ENCODE measurements at places on chromosomes 6 and 20.

- DNase-seq: no peak
- H3K36me3 ChIP-seq: peaks cover 44% of the 10 kb centered on the region
- no peak overlapping the region for H3K4me3 ChIP-seq
Measured at GRCh38 chr6:170329321-170329720, 22.8 kb downstream of the FAM120B start.

GRCh38 chr6:146719387-146719786, 120.6 kb downstream of the ADGB start:
- H3K4me3 ChIP-seq: no peak overlapping the region
- DNase-seq: no peak
- H3K4me1 ChIP-seq: no peaks in the 10 kb centered on the region
- no peaks in the 10 kb centered on the region for H3K27me3 ChIP-seq
- no peaks in the 10 kb centered on the region for H3K36me3 ChIP-seq
- no peak overlapping the region for H3K27ac ChIP-seq

DNA sequence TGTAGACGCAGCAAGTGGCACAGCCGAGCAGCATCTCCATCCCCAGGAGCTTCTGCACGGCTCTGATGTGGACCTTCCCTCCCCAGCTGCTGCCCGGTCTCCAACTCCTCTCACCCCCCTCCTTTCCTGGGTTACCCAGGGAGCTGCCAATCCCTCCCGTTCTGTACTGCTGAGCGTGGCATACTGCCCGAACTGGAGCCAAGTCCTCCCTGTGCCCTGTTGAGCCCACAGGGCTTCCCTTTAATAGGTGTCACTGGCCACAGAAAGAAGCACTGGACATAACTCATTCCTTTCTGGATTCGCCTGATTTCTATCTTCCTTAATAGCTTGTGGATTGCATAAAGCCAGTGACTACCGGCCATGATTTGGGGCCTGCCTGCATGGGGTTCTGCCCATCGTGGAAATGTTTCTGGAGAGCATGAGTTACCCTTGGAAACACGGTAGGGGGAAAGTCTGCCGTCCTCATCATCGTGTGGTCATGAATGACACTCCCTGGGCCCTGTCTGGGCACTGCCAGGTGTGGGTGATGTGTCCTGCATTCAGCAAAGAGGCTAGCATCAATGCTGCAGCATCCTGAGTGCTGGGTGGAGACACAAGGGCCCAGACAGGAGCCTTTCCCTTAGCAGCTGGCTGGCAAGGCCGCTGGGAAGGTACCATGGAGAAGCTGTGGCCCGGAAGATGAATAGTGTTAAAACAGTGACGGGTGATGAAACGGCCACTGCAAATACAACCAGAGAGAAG, 189.7 kb downstream of the SYNDIG1 start:
- no peak overlapping the region for H3K4me3 ChIP-seq
- H3K27me3 ChIP-seq: peaks cover 9% of the 10 kb centered on the region
- no peaks in the 10 kb centered on the region for H3K36me3 ChIP-seq
- no peak overlapping the region for H3K27ac ChIP-seq

DNA sequence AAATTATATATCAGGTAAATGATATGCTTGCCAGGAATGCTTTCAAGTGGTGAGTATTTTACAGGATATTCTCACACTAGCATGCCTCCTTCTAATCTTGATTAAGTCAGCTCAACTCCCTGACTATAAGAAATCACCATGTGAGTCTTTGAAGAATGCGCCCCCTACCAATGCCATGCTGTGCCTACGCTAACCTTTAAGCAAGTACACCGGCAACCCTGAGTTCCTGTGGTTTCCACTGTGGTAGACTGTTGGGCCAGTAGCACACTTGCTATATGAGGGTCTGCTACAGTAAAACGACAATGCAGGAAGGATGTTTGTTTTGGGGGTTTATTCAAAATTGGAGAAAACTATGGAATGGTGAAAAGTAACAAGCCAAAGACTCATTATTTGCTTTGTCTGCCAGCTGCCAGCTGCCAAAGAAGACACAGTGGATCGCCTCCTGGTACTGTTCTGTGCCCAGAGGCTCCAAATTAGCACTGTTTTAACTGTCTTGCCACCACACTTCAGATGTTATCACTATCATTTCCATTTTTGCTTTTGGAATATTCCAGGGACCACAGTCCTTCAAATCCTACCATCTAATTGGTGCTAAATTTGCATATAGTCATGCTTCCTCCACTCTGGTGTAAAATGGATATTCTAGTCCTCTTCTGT, 333.5 kb downstream of the RNGTT start:
- no peak overlapping the region for H3K4me3 ChIP-seq
- H3K27me3 ChIP-seq: no peaks in the 10 kb centered on the region
- no peak overlapping the region for H3K27ac ChIP-seq
- no peak for DNase-seq
- H3K4me1 ChIP-seq: peaks cover 6% of the 10 kb centered on the region
- H3K36me3 ChIP-seq: no peaks in the 10 kb centered on the region

DNA sequence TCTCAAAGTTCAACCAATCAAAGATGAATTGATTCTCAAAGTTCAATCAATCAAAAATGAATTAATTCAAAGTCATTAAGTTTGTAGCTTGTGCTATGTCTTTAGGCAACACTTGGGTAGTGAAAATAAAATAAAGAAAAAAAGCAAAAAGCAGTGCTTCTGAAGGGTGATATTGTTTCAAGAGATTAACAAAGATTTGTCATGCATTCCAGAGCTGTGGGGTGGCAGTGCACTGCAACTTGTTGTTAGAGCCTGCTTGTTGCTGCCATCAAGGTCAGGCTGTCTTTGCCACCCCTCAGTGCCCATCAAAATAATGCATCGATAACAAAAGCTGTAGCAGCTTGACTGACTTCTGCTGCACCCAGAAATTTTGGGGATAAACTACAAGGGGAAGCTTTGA, 128.6 kb downstream of the RNF144B start:
- H3K27me3 ChIP-seq: no peaks in the 10 kb centered on the region
- no peak overlapping the region for H3K4me3 ChIP-seq
- DNase-seq: no peak
- H3K4me1 ChIP-seq: no peaks in the 10 kb centered on the region

- H3K36me3 ChIP-seq: no peaks in the 10 kb centered on the region
- no peak overlapping the region for H3K27ac ChIP-seq
- no peak overlapping the region for H3K4me3 ChIP-seq
- H3K27me3 ChIP-seq: no peaks in the 10 kb centered on the region
- H3K4me1 ChIP-seq: no peaks in the 10 kb centered on the region
Measured at GRCh38 chr6:51585264-51585663, 502.1 kb downstream of the PKHD1 start.

- no peak overlapping the region for H3K4me3 ChIP-seq
- no peaks in the 10 kb centered on the region for H3K27me3 ChIP-seq
- DNase-seq: no peak
- no peaks in the 10 kb centered on the region for H3K36me3 ChIP-seq
- H3K4me1 ChIP-seq: peaks cover 39% of the 10 kb centered on the region
Measured at GRCh38 chr6:47079638-47080037, 37.5 kb upstream of the ADGRF1 start.

DNA sequence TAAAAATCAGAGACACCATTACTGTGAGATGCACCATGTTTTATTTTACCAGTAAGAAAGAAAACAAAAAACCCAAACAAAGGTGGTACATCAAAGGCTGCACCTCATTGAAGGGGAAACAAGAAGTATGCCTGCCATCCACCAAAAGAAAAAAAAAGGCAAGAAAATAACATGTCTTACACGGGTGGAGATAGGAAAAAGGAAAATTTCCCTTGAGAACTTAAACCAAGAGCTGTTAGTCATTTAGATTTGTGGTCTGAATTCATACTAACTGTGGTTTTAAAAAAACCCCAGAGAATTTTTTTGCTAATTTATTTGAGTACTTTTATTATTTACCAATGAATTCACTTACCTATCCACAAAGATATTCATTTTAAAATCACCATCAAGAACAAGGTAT, 144.0 kb downstream of the LRRC1 start:
- H3K4me1 ChIP-seq: peaks cover 8% of the 10 kb centered on the region
- H3K4me3 ChIP-seq: no peak overlapping the region
- peaks cover 3% of the 10 kb centered on the region for H3K36me3 ChIP-seq
- no peaks in the 10 kb centered on the region for H3K27me3 ChIP-seq
- no peak for DNase-seq

- H3K27ac ChIP-seq: no peak overlapping the region
- peaks cover 9% of the 10 kb centered on the region for H3K4me1 ChIP-seq
- no peaks in the 10 kb centered on the region for H3K27me3 ChIP-seq
- no peak overlapping the region for H3K4me3 ChIP-seq
- peaks cover 11% of the 10 kb centered on the region for H3K36me3 ChIP-seq
Measured at GRCh38 chr6:119290306-119290705, 59.3 kb downstream of the MAN1A1 start.

DNA sequence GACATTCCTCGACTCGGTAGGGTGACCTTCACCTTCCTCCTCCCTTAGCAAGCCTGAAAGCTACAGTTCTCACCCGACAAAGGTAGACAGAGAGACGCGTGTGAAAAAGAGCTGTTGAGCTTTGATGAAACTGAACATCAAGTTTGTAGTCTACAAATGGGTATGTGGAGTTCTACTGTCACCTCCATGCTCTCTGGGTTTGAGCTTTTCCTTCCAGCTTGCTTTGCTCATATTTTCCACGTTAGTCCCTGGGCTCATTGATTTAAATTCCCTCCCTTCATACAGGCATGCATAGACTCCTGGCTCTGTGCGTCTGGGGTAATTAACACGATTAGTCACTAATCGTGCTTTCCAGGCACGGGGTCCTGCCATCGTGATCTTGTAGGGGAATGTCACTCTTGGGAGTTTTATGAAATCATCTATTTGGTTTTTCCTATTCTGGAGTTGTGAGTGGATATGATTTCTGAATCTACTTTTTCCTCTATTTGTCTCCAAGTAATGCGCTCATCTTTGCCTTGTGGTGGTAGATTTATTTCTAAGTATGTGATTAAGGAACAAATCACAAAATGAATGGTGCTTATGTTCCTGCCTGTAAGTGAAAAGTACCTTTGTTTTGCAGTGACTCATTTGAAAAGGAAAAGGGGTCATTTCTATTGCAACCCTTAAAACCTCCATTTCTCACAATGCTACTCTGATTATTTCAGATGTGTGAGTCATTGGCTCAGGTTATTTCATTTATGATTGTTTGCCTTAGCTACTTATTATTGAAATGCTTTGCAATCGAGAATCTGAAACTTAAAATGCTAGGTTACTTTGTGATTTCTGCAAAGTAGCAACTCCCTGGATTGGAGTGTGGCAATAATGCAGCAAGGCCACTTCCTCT, 154.6 kb downstream of the ZDHHC14 start:
- H3K27ac ChIP-seq: no peak overlapping the region
- H3K27me3 ChIP-seq: peaks cover 3% of the 10 kb centered on the region
- no peaks in the 10 kb centered on the region for H3K36me3 ChIP-seq
- H3K4me3 ChIP-seq: peak overlapping the region; percentile 11
- H3K4me1 ChIP-seq: peaks cover 31% of the 10 kb centered on the region
- no peak for DNase-seq

- peak overlapping the region; percentile 91 for H3K27ac ChIP-seq
- H3K4me3 ChIP-seq: peak overlapping the region; percentile 97
- no peak for DNase-seq
- peaks cover 14% of the 10 kb centered on the region for H3K4me1 ChIP-seq
- no peaks in the 10 kb centered on the region for H3K36me3 ChIP-seq
- peaks cover 69% of the 10 kb centered on the region for H3K27me3 ChIP-seq
Measured at GRCh38 chr6:27280064-27280539, 32.0 kb downstream of the POM121L2 start.

DNA sequence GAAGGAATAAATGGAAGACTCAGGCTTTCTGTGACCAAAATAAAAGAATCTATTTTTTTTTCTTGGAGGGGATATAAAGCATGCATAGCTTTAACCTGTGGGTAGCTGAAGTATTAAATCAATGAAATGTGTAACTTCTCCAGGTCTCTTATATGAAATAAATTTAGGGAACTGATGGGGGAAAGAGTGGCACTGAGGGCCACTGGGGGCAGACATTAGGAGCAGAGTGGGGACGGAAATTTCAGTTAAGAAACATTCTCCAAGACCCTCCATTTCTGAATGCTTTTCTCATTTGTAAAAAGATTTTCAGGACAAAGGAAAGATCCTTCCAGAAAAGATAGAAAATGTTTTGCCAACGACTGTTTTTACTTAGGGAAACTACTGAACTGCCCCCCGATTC, 131.0 kb downstream of the GPX5 start:
- peaks cover 31% of the 10 kb centered on the region for H3K27me3 ChIP-seq
- no peak for DNase-seq
- peak overlapping the region; percentile 93 for H3K27ac ChIP-seq
- peak overlapping the region; percentile 94 for H3K4me3 ChIP-seq
- peaks cover 6% of the 10 kb centered on the region for H3K36me3 ChIP-seq
- peaks cover 19% of the 10 kb centered on the region for H3K4me1 ChIP-seq

DNA sequence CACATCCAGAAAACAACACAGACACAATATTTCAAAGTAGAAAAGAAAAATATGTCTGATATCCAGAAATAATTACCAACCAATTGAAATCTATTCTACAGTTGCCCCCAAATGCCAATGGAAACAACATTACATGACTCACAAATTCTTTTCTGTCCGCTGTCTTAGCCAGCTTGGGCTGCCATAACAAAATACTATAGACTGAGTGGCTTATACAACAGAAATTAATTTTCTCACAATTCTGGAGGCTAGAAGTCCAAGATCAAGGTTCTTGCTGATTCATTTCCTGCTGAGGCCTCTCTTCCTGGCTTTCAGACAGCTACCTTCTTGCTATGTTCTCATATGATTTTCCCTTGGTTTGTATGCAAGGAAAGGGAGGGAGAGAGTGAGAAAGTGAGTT, 698.1 kb downstream of the DHX35 start:
- no peaks in the 10 kb centered on the region for H3K36me3 ChIP-seq
- no peaks in the 10 kb centered on the region for H3K27me3 ChIP-seq
- no peaks in the 10 kb centered on the region for H3K4me1 ChIP-seq
- H3K4me3 ChIP-seq: no peak overlapping the region
- DNase-seq: no peak

DNA sequence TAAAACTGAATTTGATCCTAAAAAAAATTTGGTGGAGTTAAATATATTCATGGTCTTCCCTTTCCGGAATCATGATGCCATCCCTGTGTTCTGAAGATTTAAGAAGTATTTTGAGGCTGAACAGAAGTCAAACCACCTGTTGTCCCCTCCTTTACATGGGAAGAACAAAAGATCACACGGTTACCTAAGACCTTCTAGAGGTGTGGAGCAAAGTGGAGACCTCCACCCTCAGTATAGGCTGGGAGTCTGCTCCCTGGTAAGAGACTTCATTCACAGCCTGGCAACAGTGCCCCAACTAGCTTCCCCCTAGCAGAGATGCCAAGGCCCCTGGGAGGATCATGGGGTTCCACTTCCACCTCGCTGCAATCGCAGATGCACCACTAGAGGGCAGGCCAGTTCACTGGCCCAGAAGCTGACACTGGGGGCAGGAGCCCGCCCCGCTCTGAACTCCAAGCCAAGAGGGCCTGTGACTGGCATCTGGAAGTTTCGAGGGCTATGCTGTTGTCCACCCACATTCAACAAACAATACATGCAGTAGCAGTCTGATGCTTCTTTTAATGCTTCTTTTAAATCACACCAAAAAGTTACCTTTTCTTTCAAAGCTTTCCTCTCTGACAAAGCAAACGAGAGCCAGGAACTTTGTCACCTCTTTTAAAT, 19.5 kb upstream of the UBE2J1 start:
- H3K36me3 ChIP-seq: no peaks in the 10 kb centered on the region
- no peak overlapping the region for H3K27ac ChIP-seq
- H3K27me3 ChIP-seq: no peaks in the 10 kb centered on the region
- peak; percentile 76 for DNase-seq
- H3K4me1 ChIP-seq: peaks cover 24% of the 10 kb centered on the region

GRCh38 chr6:133788556-133788955, 100.4 kb upstream of the TCF21 start:
- no peak overlapping the region for H3K4me3 ChIP-seq
- no peak overlapping the region for H3K27ac ChIP-seq

- H3K36me3 ChIP-seq: peaks cover 14% of the 10 kb centered on the region
- H3K4me3 ChIP-seq: no peak overlapping the region
- no peak overlapping the region for H3K27ac ChIP-seq
- no peak for DNase-seq
- H3K27me3 ChIP-seq: no peaks in the 10 kb centered on the region
- H3K4me1 ChIP-seq: no peaks in the 10 kb centered on the region
Measured at GRCh38 chr20:49519777-49520359, 37.4 kb upstream of the KCNB1 start.
